ENCODE measurements at places on chromosomes 4 and X.
A peak's percentile ranks its signal among the peaks of the same experiment; 100 is the strongest.

GRCh38 chrX:959595-959994 is 252.9 kb downstream of the CRLF2 start:
- no peak overlapping the region for H3K27ac ChIP-seq
- no peak overlapping the region for H3K4me3 ChIP-seq
- no peaks in the 10 kb centered on the region for H3K4me1 ChIP-seq
- H3K36me3 ChIP-seq: no peaks in the 10 kb centered on the region
- peaks cover 2% of the 10 kb centered on the region for H3K27me3 ChIP-seq
- no peak for DNase-seq

DNA sequence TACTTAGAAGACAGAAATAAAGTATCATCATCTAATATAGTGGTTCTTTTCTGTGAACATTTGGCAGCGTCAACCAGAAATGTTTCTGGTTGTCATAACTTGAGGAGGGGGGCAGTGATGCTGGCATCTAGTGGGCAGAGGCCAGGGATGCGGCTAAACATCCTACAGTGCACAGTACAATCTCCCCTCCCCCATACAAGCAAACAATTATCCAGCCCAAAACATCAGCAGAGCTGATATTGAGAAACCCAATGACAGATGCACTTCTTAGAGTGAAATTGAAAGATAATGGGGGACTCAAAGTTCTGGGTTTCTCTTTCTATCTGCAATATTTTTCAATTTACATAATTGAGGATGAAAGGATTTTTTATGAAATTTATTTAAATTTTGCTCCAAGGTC is 1.9 kb upstream of the EIF1AX start:
- no peak overlapping the region for H3K4me3 ChIP-seq
- no peak overlapping the region for H3K27ac ChIP-seq
- peaks cover 25% of the 10 kb centered on the region for H3K27me3 ChIP-seq
- peaks cover 13% of the 10 kb centered on the region for H3K4me1 ChIP-seq

- H3K4me3 ChIP-seq: no peak overlapping the region
- H3K4me1 ChIP-seq: peaks cover 8% of the 10 kb centered on the region
- H3K27me3 ChIP-seq: no peaks in the 10 kb centered on the region
- no peaks in the 10 kb centered on the region for H3K36me3 ChIP-seq
Measured at GRCh38 chr4:56106180-56107147, 157.7 kb downstream of the CEP135 start.

DNA sequence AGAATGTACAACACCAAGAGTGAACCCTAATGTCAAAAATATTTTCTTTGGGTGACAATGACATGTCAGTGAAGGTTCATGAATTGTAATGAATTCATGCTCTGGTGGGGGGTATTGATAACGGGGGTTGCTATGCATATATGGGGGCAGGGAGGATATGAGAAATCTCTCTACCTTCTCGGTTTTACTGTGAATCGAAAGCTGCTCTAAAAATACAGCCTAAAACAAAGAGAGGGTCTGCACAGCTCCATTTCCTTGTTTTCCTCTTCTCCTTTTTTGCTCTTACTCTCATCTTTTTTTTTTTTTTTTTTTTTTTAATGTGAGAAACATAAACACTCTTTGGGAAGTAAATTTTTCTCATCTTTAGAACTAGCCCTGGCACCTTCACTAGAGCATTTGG is 85.8 kb downstream of the DCTD start:
- no peaks in the 10 kb centered on the region for H3K36me3 ChIP-seq
- DNase-seq: no peak
- H3K27ac ChIP-seq: no peak overlapping the region
- peaks cover 14% of the 10 kb centered on the region for H3K4me1 ChIP-seq
- no peak overlapping the region for H3K4me3 ChIP-seq

DNA sequence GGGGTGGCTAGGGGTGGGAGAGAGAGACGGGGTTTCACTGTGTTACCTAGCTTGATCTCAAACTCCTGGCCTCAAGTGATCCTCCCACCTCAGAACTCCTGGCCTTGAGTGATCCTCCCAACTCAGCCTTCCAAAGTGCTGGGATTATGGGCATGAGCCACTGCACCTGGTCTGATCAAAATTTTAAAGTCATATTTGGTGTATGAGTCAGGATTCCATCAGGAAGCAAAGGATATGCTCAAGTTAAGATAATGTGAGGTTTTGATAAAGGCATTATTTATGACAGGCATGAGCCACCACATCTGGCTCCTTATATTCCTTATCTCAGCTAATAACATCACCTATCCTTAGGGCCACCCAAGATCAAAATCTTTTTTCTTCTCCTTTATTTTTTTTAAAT is 182.0 kb downstream of the SLC4A4 start:
- no peak overlapping the region for H3K4me3 ChIP-seq
- H3K27me3 ChIP-seq: no peaks in the 10 kb centered on the region
- H3K27ac ChIP-seq: no peak overlapping the region
- H3K4me1 ChIP-seq: no peaks in the 10 kb centered on the region
- DNase-seq: no peak

DNA sequence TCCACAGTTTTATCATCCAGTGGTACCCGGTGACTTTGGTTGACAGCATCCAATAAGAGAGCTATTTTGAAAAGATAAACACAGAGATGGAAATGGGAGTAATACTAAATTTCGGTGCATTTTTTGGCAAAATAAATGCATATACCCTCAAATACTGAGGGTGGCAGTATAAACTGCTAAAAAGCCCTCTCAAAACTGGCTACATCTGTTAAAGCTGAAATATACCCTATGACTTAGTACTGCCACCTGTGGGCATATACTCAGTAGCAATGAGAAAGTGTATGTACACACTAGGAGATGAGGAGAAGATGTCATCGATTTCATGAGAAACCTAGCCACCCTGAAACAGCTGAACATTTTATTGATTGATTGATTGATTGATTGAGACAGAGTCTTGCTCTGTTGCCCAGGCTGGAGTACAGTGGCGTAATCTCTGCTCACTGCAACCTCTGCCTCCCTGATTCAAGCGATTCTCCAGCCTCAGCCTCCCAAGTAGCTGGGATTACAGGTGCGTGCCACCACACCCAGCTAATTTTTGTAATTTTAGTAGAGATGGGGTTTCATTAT is 12.2 kb upstream of the TMEM128 start:
- H3K27ac ChIP-seq: no peak overlapping the region
- no peaks in the 10 kb centered on the region for H3K27me3 ChIP-seq
- H3K36me3 ChIP-seq: no peaks in the 10 kb centered on the region
- no peaks in the 10 kb centered on the region for H3K4me1 ChIP-seq
- no peak overlapping the region for H3K4me3 ChIP-seq

- no peak for DNase-seq
- H3K27me3 ChIP-seq: no peaks in the 10 kb centered on the region
- no peak overlapping the region for H3K4me3 ChIP-seq
- H3K27ac ChIP-seq: no peak overlapping the region
- no peaks in the 10 kb centered on the region for H3K36me3 ChIP-seq
Measured at GRCh38 chr4:100872811-100873210, 355.0 kb upstream of the EMCN start.

GRCh38 chr4:176043838-176044588 is 21.6 kb upstream of the WDR17 start:
- H3K4me1 ChIP-seq: peaks cover 13% of the 10 kb centered on the region
- H3K4me3 ChIP-seq: no peak overlapping the region
- no peaks in the 10 kb centered on the region for H3K36me3 ChIP-seq
- H3K27ac ChIP-seq: peak overlapping the region; percentile 85
- no peaks in the 10 kb centered on the region for H3K27me3 ChIP-seq
- no peak for DNase-seq

GRCh38 chr4:115323106-115323707 is 209.8 kb upstream of the NDST4 start:
- peak; percentile 1 for DNase-seq
- H3K36me3 ChIP-seq: no peaks in the 10 kb centered on the region
- no peak overlapping the region for H3K4me3 ChIP-seq
- H3K27me3 ChIP-seq: no peaks in the 10 kb centered on the region
- H3K4me1 ChIP-seq: no peaks in the 10 kb centered on the region

DNA sequence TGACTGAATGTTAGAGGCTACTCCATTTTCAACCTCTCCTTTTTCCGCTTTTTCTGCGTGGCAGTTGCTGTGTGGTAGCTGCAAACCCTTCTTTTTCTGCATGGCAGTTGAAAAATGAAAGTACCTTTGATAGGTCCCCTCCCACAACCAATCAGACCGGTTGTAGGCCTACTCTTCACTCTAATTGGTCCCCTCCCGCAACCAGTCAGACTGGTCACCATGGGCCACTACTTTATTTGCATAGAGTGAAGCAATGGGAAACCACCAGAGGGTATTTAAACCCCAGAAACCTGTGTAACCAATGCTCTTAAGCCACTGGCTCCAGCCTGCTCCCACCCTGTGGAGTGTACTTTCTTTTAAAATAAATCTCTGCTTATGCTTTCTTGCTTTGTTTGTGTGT is 877.8 kb downstream of the FAM133A start:
- no peaks in the 10 kb centered on the region for H3K4me1 ChIP-seq
- DNase-seq: no peak
- H3K27me3 ChIP-seq: peaks cover 3% of the 10 kb centered on the region
- no peaks in the 10 kb centered on the region for H3K36me3 ChIP-seq
- no peak overlapping the region for H3K4me3 ChIP-seq

GRCh38 chr4:1075809-1076699 is 37.3 kb downstream of the RNF212 start:
- H3K27me3 ChIP-seq: no peaks in the 10 kb centered on the region
- DNase-seq: no peak
- H3K4me1 ChIP-seq: peaks cover 14% of the 10 kb centered on the region
- no peaks in the 10 kb centered on the region for H3K36me3 ChIP-seq

DNA sequence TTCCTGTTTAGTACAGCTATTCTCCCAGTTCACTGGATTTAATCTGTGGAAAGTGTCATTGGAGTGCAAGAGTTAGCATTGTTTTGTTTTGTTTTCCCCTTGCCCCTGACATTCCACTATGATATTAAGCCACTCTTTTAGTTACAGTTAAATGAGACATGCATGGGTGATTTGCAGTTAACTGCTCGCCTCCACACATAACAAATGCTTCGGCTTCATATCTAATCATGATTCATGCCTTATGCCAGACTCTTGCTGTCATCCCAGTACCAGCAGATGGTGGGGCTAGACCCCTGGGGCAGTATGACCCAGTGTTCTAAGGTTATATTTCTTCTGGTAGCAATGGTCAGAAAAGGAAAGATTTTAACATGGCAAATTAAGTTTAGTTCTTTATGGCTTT is 80.1 kb downstream of the RAP1GDS1 start:
- no peaks in the 10 kb centered on the region for H3K36me3 ChIP-seq
- H3K4me3 ChIP-seq: no peak overlapping the region
- no peaks in the 10 kb centered on the region for H3K4me1 ChIP-seq
- no peaks in the 10 kb centered on the region for H3K27me3 ChIP-seq
- peak; percentile 4 for DNase-seq
- H3K27ac ChIP-seq: no peak overlapping the region

DNA sequence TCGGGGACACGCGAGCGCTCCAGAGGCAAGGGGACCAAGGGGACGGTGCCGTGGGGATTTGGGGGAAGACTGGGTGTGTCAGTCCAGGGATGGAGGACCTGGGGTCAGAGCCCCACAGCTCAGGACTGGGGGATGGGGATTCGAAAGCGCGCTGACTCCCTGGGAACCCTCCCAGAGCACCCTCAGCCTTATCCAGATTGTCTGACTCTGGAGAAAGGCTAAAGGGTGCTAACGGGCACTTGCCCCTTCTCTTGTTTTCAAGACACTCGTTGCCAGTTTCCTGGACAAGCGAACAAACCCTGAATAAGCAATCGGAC is 1.1 kb downstream of the DOCK11 start:
- no peak overlapping the region for H3K27ac ChIP-seq
- H3K27me3 ChIP-seq: peaks cover 11% of the 10 kb centered on the region
- peaks cover 10% of the 10 kb centered on the region for H3K4me1 ChIP-seq
- DNase-seq: no peak

DNA sequence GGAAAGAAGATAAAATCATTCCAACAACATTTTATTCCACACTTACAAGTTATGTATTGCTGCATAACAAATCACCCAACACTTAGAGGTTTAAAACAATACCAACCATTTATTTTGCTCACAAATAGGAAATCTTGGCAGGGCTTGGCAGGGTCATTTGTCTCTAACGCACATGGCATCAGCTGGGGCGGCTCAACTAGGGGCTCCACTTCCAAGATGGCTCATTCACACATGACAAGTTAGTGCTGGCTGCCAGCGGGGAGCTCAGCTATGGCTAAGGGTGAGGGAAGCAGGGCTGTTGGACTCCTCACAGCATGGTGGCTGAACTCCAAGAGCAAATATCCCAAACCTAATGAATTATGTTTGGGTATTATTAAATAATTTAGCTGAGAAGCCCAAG is 377.0 kb downstream of the ZNF674 start:
- H3K4me3 ChIP-seq: no peak overlapping the region
- H3K27ac ChIP-seq: no peak overlapping the region

DNA sequence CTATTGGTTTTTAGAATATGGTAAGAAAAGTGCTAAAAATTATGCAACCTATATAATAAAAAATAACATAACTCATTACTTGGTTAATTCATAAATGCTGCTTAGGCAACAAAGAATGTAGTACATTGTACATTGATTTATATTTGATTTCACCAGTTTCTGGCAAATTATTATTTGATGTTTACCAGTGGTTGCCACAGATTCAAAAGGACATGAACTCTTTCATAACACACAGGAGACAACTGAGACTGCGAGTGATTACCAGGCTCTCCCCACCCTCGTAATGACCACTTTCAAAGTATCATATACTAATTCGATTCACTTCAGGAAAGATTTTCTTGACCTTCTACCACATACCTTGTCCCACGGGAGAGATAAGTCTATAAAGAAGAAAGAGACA is 158.5 kb downstream of the NR3C2 start:
- no peaks in the 10 kb centered on the region for H3K36me3 ChIP-seq
- H3K27ac ChIP-seq: no peak overlapping the region
- no peaks in the 10 kb centered on the region for H3K27me3 ChIP-seq
- DNase-seq: no peak

GRCh38 chr4:165967486-165967885 is 94.4 kb downstream of the TLL1 start:
- H3K27me3 ChIP-seq: no peaks in the 10 kb centered on the region
- no peaks in the 10 kb centered on the region for H3K36me3 ChIP-seq
- no peak overlapping the region for H3K4me3 ChIP-seq
- no peak for DNase-seq

GRCh38 chrX:1679238-1679637 is 64.4 kb downstream of the ASMT start:
- no peak overlapping the region for H3K4me3 ChIP-seq
- H3K4me1 ChIP-seq: no peaks in the 10 kb centered on the region
- no peaks in the 10 kb centered on the region for H3K36me3 ChIP-seq
- H3K27ac ChIP-seq: no peak overlapping the region
- no peak for DNase-seq

DNA sequence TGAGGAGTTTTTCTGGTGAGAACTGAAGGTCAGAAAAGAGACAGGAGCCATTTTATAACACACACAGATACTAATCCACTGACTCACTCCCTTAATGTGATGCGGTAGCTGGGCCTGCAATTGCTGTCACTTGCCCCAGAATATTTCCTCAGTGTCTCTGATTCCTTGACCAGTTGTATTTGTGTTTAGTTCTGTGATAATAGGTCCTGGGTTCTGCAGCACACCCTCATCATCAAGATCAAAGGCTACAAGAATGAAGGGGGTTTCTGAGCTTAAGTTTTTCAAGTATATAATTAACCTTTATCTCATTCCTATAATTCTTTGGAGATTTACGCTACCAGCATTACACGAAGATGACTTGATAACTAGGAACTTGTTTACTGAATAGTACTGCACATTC is 576.5 kb upstream of the CPXCR1 start:
- H3K4me1 ChIP-seq: no peaks in the 10 kb centered on the region
- H3K36me3 ChIP-seq: no peaks in the 10 kb centered on the region
- H3K27me3 ChIP-seq: peaks cover 2% of the 10 kb centered on the region
- H3K4me3 ChIP-seq: no peak overlapping the region
- no peak overlapping the region for H3K27ac ChIP-seq

All from spinal cord (tissue), 10 donors.